ENCODE measurements at places on chromosomes 16 and 17. TPM values are rescaled to one million over a fixed set of nuclear protein-coding genes. Genes with fewer than 3 reads are reported as not detected.

GRCh38 chr17:3719265-3719664 is 4.4 kb upstream of the HASPIN start:
- no peak for DNase-seq

Gene ASPHD1
- total RNA-seq = 14.2 TPM

DNA sequence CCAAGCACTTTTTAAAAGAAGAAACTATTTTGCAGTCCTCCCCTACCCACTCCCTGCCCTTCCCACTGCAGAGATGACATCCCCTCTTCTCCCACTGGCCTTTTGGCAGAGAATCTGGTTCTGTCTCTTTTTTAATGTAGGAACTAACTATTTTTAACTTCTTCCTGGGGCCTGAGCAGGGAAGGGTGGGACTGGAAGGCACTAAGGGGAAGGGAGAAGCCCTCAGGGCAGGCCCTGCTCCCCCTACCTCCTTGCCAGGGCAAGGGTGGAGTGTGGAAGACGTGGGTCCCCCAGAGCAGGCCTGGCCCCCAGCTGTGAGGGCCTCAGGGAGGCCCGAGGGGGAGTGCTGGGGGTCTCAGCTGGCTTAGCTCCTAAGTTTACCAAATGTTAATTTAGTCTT is 19.5 kb downstream of the UNC13D start:
- DNase-seq = no peak

GRCh38 chr16:56120447-56121155 is 70.7 kb upstream of the GNAO1 start:
- DNase-seq = no peak

Gene SLC2A4
- 1.8 TPM for total RNA-seq

GRCh38 chr17:81261582-81262336 is 22.6 kb downstream of the NDUFAF8 start:
- no peak for DNase-seq

- DNase-seq = no peak
These were observed 1.6 kb upstream of the ZFHX3 start for GRCh38 chr16:73049511-73049910.

- DNase-seq = no peak
These were observed 12.9 kb downstream of the ITGAX start for GRCh38 chr16:31367853-31368252.

Gene DOC2B
- 60.2 TPM for total RNA-seq

Gene CBX2
- 48.6 TPM for total RNA-seq

DNA sequence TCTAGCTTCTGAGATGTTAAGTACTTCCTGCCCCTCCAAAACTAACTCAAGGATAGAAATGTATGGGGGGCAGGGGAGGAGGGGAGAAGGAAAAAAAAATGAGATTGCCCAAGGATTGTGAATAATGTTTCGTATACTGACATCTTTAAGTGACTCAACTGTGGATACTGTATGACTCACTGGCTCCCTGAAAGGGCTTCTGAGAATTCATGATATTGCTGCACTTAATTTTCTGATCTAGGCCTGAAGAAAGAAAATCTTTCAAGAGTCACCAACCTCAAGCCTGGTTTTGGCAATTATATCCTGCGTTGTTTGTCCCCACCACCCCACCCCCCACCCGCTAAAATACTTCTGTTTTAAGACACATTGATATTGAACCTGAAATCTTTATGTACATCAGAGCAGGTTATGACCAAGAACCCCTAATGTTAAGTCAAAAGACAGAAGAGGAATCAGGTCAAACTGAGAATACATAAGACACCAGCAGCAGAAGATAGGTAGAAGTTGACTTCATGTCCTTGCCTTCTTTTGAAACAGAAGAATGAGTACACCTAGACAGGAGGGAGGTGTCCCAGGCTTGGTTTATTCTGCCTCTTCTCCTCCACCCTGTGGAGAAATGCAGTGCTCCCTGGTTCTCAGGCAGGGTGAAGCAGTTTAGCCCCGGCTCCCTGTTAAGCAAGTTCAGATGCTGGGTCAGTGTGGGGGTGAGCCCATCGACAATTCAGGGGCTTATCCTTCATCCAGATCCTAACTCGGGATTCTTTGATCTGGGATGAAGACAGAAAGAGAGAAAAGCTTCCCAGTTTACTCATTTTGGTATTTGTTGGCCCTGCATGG is 3.3 kb upstream of the FBXL20 start:
- DNase-seq = no peak

DNA sequence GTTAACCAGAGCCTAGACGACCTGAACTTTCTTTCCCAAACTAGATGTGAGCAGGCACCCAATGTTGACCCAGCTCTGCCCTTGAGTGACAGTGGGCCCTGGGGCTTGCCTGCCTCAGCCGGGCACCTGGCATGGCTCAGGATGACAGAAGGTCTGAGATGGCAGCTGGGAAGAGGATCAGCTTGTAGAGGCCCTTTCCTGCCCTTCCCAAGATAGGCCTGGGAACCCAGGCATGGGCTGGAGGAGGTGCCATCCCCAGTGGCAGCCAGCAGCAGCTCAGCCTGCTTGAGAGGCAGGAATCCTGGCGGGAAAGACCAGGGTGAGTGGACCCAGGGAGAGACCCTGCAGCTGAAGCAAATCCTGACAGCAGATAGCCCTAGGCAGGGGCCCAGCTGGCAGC is 59.1 kb downstream of the PIPOX start:
- no peak for DNase-seq

Gene TMEM100
- total RNA-seq = 4.9 TPM

DNA sequence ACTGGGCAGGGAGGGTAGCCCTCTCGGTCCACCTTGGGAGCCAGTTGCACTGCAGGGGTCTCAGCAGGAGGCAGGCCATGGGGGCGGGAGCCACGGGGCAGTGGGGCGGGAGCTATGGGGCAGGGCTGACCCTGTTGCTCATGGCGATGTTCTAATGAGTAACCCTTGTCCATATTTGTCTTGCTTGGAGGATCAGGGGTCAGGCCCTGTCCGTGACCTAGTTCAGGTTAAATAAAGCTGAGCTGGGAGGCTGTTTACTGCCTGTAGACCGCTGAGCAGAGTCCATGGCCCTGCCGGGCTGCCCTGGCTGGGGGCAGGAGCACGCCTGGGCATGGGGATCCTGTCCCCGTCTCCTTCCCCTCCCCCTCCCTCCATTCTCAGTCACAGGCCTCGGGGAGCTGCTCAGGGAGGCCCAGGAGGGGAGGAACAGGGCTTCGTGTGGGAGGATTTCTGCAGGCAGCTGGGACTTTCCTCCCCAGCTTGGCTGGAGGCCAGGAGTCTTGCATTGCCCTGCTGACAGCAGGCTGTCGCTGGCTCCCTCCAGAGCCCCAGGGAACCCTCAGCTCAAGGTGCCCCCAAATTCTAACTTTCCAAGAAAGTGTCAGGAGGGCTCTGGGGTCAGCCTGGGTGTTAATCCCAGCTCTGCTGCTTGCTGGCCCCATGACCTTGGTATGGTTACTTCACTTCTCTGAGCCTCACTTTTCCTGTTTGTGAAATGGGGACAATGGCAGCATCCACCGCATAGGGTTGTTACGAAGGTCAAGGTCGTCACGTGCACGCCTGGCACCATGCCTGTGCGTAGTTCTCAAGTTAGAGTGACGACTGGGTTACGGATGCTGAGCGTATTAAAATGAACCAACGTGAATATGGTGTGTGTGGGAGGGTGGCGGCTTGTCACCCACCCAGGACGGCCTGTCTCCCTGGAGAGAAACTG is 6.1 kb upstream of the SERPINF2 start:
- no peak for DNase-seq

- DNase-seq = no peak
These were observed 35.2 kb upstream of the STH start for GRCh38 chr17:45963889-45964288.

DNA sequence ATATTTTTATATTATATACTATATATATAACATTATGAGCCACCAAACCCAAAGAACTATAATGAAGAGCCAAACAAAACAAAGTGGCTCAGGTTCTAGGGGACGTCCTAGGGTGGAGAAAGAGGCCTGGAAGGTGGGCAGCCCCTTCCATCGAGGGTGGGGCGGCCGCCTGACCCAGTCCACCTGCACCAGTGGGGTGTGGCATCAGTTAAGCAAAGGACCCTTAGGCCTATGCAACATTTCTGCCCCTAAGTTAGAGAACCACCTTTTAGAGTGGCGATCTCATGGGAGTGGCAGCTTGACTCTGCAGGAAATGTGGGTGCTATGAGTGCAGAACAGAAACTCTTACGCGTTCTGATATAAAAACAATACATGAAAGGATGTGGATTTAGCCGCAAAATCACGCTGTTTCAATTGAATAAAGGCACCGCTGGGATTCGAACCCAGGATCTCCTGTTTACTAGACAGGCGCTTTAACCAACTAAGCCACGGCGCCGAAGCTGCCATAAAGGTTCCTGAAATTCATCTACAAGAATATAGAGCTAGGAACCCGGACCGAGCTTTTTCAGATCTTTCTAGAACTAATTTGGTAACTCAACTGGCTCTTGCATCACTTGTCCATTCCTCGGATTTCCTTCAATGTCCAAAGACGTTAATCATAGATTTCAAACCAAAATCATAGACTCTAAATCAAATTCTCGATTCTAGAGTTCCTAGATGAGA is 15.6 kb upstream of the AURKB start:
- DNase-seq = peak; percentile 62

Gene PARD6A
- total RNA-seq = 1.9 TPM

DNA sequence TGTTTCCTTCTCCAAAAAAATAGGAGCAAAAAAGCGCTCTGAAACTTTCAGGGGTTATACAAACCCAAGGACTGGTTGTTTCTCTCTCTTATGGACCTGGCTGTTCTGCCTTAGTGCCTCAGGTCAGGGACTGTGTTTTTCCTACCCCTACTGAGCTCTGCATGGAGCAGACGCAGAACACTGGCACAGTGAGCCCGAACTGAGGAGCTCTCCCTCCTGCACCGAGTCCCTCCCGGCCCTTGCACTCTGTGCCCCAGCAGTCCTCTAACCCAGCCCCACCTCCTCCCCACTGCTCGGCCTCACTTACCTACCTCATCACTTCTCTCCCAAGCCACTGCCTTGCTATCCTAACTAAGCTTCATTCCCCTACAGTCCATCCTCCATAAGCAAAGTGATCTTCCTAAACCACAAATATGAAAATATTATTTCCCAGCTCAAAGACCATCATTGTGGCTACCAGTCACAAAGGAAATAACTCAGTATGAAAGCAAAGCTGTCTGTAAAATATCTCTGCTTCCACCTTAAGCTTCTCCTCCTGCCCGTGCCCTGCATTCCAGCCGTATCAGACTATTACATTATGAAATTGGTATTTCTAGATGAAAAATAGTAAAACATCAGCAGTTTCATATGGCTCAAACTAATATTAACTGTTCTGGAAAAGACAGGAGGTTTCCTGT is 13.6 kb downstream of the MEIOB start:
- no peak for DNase-seq

Gene ZNF785
- total RNA-seq = 28.0 TPM

Gene NARF
- total RNA-seq = 116 TPM

GRCh38 chr16:80807906-80808305 is 3.5 kb upstream of the CDYL2 start:
- no peak for DNase-seq

GRCh38 chr17:80228477-80228876 is 8.2 kb downstream of the SLC26A11 start:
- no peak for DNase-seq

Gene UMOD
- not detected for total RNA-seq

DNA sequence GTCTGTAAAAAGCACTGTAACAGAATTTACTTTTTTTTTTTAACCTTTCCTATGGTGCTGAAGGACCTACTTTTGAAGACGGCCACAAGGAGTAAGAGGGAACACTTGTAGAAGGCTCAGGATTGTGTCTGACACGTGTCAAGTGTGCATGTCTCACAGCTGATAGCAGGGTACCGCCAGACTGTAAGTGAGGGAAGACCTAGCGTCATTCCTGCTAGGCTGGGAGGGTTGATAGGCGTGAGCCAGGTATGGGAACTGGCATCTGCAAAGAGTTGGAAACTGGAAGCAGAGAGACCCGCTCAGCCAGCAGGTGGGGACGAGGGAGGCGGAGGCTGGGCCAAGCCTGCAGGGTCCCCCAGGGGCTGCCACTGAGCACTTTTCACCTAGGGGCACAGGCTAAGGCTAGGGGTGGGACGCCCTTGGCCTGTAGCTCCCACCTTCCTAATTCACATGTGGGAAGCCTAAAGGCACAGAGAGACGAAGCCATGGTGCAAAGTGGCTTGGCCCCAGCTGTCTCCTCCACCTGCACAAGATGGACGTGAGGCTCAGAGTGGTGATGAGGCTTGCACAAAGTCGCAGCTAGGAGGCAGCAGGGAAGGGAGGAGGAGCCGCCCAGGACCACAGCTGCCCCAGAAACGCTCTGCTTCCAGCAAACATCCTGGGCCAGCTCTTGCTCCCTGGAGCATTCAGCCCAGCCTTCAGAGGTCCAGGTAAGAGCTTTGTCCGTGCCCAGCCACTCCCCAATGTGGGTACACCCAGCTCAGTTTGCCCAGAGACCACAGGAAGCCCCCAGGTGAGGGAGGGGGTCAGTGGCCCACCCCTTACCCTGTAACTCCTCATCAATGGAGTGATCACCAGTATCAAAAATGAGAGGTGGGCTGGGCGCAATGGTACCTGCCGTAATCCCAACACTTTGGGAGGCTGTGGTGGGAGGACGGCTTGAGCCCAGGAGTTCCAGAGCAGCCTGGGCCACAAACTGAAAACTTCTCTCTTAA is 18.9 kb downstream of the VASN start:
- DNase-seq = no peak

GRCh38 chr17:48176471-48176855 is 68.9 kb downstream of the SNX11 start:
- no peak for DNase-seq

GRCh38 chr16:74608944-74609343 is 2.0 kb upstream of the GLG1 start:
- DNase-seq = no peak

GRCh38 chr17:6159541-6160231 is 89.5 kb downstream of the WSCD1 start:
- DNase-seq = no peak

GRCh38 chr17:65220732-65221131 is 83.6 kb downstream of the RGS9 start:
- no peak for DNase-seq

DNA sequence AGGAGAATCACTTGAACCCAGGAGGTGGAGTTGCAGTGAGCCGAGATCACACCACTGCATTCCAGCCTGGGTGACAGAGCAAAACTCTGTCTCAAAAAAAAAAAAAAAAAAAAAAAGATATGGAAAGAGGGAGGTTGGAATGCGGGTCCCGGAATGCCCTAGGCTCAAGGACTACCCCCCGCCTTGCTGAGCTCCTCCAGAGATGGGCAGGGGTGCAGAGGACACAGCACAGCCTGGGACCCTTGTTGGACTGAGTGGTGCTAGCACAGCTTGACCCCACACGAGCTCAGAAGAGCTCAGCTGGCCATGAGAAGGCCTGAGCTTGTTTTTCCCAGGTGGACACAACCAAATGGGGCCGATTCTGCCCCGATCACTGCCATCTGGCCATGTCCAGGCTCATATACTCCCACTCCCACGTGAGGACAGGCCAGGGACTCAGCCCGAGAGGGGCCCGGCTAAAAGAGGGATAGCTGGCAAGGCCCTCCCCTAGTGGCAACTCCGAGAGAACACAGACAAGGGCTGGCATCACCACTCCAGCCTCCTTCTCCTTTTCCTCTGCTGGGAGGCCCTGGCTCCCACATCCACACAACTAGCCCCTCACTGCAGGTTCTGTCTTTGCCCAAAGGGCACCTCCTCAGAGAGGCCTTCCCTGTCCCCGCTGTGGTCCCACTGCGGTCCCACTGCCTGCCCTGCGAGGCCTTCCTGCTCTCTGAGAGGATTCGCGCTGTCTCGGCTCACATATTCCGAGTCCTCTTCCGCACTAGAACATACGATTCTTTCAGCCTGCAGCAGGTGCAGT is 11.0 kb downstream of the SGCA start:
- DNase-seq = no peak

- no peak for DNase-seq
These were observed 26.3 kb downstream of the VPS53 start for GRCh38 chr17:688100-688989.

GRCh38 chr16:1707193-1707790 is 1.3 kb downstream of the MAPK8IP3 start:
- no peak for DNase-seq

Gene PRM1
- total RNA-seq = not detected

Gene TEKT5
- 1.1 TPM for total RNA-seq

All from mesothelial cell of epicardium (in vitro differentiated cells).